ENCODE measurements at places on chromosomes 1 and 21.

DNA sequence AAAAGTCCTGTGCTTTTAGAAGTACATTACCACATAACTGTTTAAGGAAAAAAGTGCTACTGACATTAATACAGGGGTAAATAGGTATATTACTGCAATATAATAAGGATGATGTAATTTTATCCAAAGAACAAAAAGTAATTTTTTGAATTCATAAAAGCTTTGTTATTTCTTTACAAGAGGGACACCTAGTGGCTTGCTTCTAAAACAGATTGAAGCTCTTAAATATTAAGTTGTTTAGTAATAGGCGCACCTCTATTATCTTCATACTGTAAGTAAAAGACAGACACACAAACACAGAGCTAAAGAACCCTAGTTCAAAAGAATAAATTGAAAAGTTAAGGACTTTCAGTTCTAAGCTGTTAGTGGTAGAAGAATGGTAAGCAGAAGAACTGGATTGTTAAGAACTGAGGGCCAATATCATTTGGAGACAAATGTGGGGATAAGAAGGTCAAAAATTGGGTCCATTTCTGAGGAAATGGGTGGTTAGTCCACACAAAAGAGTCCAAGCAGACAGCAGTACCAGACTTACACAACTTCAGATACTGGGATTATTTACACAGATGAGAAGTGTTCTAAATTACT, 15.4 kb downstream of the ZNHIT6 start:
- peak; percentile 86 for DNase-seq

DNA sequence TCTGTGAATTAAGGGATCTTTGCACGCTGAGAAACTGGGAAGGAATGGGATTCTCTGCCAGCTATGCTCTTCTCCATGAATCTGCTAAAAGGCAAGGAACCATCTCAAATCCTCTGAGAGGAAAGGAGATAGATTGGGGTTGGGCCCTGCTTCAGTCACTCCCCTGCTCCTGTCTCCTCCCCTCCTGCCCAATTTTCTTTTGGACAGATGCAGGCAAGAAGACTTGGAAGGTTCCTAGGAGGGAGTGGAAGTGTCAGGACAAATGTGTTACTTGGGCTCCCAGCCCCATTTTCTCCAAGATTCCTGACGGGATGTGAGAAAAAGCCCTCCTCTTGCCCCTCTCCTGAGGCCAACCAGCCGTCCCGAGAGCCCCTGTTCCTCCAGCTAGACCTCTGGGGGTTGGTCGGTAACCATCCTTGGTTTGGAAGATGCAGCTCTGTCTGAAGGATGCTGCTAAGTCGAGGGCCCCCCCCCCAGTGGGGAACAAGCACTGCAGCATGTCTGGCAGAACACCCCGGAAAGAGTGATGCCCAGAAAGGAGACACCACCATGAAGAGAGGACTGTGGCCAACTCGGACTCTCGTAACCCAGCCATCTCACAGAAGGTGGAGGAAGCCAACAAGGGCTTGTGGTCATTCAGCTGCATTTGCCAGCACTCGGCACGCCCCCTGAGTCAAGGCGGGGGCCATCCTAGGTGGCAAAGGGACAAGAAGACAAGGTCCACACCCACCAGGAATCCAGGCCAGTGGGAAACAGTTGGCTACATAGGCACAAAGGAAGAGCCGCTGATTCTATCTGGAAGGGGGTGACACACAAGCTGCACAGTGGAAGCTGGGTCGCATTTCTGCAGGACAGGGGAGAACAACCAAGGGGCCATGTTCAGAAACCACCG, 43.7 kb downstream of the CDK18 start:
- DNase-seq, result no peak

DNA sequence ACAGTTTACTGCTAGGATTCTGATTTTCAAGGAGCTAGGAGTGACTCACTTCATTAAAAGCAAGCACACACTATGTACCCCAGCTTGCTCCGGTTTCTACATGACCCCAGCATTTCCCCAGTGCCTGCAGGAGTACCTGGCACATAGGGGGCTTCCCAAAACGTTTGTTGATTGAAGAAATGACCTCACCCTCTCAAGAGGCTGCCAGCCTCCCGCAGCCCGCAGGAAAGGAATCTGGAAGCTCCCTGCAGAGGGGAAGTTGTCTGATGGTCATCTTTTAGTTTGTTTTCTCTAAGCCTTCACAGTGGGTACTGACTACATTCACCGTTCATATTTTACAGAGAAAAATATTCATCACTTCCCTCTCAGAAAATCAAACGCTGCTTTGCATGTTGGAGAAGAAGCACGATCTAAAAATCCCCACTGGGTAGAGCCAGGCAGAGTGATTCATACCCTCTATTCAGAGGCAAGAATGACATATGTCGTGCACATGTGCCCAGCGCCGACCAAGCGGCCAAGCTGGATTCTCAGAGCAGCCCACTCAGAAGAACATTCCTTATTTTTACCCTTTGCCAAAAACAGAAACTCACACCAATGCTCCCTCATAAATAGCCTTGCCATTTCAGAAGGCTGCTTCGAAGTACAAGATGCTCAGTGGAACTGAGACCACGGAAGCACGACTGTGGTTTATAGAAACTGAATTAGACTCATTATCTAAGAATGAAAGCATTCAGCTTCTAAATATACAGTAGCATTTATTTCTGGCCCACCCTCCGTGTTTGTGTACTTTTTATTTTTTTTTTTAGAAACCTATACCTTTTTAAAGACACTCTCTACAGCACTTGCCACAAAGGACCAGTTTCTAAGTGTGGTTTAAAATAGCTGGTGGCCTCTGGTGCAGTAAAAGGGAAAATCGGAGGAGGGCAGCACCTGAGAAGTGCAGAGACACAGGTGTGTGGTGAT, 143.2 kb downstream of the MIS18A start:
- peak; percentile 23 for DNase-seq

DNA sequence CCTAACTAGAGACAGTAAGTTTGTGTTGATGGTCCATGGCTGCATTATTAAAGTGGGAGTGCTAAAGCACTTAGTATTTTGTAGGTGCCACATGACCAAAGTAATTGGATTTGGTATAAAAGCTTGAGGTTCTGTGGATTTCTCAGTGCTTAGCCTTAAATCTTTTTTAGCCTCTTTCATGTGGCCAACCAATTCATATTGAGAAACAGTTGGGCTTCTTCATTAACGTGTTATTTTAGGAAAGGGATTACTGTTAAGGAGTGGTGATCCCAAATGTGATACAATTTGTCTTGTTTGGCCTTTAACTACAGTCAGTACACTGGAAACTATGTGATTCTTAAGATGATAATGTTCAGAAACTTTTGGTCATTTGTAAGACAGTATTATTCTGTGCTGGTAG, 25.5 kb downstream of the MAN1A2 start:
- DNase-seq, result peak; percentile 5

GRCh38 chr1:74334147-74334546, 99.0 kb downstream of the TNNI3K start:
- DNase-seq, result peak; percentile 60
